Stimulated activated CD4-positive, alpha-beta T cell treated with anti-CD3 and anti-CD28 coated beads, Interleukin-1b, Interleukin-23, amount 100 ng/mL, for 4 hours (primary cell): ENCODE measurements at places on chromosomes 6 and 20.
A peak's percentile ranks its signal among the peaks of the same experiment; 100 is the strongest.

- no peak for DNase-seq
Measured at GRCh38 chr6:161270116-161270515, 3.7 kb downstream of the AGPAT4 start.

DNA sequence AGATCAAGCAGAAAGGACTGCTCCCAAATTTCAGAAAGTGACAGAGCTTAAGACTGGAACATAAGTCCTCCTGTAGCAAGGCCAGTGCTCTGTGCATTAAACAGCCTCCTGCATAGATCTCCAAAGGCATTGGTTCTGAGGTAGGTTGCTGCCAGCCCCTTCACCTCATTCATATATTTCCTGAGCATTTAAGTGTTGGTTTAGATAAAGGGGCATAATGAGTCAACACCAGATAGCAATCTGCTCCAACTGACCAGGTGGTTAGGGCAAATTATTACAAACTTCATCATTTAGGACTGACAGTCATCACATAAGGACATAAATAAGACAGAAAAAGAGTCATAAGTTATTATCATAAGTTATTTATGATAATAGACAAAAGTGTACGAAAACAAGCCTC lies 10.7 kb downstream of the PTPRK start:
- DNase-seq: no peak

GRCh38 chr20:58148891-58149290 lies 79.6 kb downstream of the ANKRD60 start:
- DNase-seq: no peak

DNA sequence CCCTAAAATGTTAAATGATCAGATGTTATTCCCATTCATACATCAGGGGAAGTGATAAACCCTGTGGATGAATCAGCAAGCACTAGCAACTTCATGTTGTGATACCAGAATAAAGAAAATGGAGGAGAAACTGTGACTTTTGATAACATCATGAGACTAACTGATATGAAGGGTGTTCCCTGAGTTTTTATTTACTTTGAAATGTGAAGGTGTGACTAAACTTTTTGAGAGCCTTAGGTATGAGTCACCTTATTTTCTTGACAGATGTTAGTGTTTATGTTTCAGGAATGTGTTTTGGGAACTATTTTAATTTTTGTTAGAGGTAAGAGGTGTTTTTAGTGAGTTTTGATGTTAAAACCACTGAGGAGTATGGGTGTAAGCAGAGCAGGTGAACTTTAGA lies 4.4 kb downstream of the PARD6B start:
- DNase-seq: no peak

DNA sequence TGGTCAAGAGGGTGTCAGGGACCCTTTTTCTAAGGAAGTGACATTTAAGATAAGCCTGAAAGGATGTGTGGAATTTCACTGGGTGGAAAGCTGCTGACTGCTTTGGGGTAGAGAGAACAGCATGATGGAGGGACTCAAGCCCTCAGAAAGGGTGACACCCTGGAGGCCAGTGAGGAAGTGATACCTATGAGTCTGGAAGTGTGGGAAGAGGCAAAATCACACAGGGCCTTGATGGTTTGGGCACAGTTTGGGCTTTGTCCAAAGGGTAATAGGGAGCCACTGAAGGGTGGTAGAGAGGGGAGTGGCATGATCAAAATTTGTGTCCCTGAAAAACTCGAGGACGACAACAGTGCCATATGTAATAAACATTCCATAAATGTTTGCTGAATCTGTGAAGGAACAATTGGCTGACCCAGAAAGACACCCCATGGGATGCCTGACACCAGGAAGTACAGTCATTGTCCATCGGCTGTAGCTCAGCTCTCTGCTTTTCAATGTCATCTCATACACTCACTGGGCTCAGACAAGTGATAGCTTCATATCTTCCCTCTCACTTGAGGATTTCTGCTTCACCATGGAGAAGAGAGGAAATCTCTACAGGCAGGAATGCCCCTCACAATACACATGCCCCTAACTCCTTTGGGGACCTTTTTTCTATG lies 21.3 kb downstream of the CASS4 start:
- DNase-seq: no peak

GRCh38 chr6:27672113-27672799 lies 199.4 kb upstream of the ZNF184 start:
- no peak for DNase-seq

DNA sequence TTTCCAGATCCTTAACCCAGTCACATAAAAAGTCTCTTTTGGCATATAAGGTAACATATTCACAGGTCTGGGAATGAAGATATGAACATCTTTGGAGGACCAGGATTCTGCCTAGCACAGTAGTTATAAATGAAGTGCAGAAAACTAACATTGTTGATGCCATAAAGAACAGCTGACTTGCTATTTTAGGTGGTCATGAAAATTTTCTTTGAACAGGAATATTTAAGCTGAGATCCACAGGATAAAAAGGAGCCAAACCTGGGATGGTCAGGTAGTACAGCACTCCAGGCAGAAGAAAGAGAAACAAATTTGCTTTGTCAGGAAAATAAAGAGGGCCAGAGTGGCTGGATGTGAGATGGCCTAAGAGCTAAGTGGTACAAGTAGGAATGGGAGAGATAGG lies 80.0 kb downstream of the CENPW start:
- DNase-seq: no peak

- DNase-seq: no peak
Measured at GRCh38 chr6:163564534-163564933, 150.0 kb downstream of the QKI start.

GRCh38 chr6:29734046-29735018 lies 11.1 kb downstream of the HLA-F start:
- no peak for DNase-seq

DNA sequence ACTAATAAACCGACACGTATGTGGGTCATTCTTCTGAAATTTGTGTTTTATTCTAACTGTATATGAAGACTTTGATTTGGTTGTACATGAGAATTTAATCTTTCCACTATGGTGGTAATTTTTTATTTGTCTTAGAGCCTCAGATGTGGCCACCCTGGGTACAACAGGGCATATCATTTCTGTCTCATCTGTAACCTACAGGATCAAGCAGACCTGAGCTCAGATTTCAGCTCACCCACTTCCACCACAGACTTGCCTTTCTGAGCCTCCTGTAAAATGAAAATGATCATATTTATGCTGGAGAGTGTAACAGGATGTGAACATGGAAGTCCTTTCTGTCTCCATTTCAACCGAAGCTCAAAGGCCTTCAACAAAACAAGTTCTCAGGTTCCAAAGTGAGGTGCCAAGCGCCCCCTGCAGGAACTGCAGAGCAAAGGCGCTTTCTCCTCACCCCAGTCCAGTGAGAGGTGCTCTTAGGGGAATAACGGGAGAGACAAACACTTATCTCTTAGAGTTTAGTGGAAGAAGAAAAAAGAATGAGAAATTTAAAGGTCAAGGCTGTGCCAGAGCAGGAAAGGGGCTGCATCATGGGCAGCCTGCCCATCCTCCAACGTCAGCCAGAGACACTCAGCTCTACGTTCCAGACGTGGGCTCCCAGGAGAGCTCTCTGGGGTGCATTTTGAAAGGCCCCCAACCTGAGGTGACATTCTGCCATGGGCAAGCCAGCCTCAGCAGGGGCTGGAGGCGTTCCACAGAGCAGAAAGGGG lies 23.0 kb upstream of the CD24 start:
- peak; percentile 34 for DNase-seq

DNA sequence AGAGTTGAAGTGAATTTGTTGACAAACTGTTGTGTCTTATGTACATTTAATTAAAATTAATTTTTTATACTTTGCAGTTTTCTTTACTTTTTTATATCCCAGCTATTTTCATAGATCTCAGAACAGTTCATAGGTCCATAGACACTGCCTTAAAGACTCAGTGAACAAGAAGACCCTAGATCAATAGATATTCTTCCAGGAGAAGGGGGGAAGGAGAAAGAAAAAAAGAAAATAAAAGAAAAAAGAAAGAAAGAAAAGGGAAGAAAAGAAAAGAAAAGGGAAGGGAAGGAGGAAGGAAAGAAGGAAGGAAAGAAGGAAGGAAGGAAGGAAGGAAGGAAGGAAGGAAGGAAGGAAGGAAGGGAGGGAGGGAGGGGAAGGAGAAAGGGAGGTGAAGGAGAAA lies 130.8 kb downstream of the MAFB start:
- DNase-seq: no peak

DNA sequence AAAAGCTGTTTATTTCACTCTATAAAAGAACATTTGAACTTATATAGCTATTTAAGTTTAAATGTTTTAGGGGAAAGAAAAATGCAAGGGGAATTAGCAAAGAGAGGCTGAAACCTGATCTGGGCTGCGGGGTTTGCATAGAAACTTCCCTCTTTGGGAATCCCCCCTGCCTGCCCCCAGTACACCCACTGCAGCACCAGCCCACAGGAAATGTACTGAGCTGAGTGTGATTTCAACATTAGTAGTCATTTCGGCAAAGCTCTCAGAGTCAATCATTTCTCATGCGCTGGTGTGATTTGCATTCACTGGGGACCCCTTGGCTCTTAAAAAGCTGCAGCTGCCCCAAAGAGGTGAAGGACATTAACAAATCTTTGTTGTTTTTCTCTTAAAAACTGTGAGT lies 859.4 kb downstream of the MAFB start:
- no peak for DNase-seq

GRCh38 chr6:152123076-152123475 lies 315.6 kb downstream of the ESR1 start:
- DNase-seq: no peak

- no peak for DNase-seq
Measured at GRCh38 chr20:51272401-51272800, 249.5 kb upstream of the KCNG1 start.
